Stromal cell of bone marrow (primary cell): ENCODE measurements at places on chromosomes 6 and 20.
A peak's percentile ranks its signal among the peaks of the same experiment; 100 is the strongest.

DNA sequence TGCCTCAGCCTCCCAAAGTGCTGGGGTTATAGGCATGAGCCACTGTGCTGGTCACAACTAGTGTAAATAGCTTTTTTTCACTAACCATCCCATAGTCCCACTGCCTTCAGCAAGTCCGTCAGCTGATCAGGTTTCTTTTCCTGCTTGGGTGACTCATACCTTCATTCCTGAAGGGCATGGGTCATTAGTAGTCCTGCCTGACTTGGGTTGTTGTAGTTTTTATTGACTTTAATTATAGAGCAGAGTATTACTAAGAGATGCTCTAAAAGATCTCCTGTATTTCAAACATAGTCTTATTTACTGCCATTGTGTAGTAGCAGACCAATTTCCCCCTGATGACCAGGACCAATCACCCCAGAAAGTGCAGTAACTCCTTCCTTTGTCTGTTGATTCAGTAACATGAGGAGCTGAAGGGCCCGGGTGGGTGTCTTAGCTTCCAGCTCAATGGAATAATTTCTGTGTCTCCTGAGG is 25.8 kb downstream of the HLA-C start:
- peak; percentile 59 for DNase-seq

DNA sequence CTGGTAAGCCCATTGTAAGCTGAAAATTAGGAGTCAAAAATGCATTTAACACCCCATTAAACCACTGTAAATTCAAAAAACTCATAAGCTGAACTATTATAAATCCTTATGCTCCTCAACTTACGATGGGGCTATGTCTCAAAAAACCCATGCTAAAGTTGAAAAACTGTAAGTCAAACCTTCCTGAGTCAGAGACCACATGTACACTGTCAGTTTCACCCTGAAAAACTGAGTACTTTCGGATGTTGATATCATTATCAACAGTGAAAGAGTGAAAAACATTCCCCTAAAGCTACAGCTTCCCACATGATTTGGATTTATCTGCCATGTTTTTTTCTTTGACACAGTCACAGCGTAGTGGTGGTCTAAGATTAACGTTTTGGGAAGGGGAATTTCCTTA is 14.2 kb downstream of the RAB23 start:
- no peak for DNase-seq

- no peak for DNase-seq
Observed at GRCh38 chr20:25033265-25033923, 24.5 kb downstream of the ACSS1 start.

DNA sequence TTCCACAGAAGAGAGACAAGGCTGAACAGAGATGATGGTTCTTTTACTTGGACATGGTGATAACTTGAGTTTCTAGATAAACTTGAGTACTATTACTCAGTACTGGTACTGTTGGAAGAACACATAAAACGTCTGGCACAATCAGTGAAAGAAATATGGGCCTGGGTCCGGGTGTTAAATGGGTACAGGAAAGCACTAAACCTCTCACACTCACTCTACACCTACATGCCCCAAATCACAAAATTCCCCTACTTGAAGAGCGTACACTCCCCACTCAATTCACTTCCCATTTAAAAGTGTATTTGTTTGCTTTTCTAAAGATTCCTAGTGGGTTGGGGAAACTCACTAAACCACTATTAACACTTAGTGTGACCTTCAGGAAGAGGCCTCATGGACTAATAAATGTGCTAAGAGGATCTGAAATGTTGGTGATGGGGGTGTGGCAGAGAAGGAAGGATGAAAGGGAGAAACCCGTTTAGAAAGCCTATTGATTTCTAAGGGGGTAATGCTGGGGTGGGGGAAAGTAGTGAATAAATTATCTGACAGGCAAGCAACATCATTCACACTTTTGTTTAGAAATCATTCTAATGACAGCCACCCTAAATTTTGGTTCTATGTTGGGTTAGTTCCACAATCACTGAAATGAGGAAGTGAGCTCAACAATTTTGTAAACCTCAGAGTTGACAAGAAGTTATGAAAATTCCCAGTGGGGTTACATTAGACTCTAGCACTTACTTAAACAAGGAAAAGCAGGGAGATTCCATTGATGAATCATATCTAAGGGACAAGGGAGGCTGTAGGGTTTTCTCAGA is 222.6 kb upstream of the MARCKS start:
- peak; percentile 64 for DNase-seq

DNA sequence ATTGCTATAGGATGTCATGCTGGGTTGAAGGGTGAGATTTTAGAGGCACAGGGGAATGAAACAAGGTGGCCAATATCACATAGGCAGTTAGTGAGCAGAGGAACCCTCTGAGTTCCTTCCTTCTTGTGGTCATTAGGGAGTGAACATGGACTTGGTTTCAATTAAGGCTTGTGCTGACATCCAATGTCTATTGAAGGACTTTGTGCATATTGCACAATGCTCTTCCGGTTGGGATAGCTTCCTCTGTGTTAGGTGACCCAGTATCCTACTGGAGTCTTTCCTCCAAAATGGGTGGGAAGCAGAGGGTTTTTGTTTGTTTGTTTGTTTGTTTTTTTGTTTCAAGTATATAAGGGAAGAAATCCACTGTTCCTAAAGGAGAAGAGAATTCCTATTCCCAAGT is 98.5 kb downstream of the HDGFL1 start:
- DNase-seq, result no peak

- DNase-seq, result no peak
Observed at GRCh38 chr6:41449399-41450245, 96.6 kb upstream of the FOXP4 start.

DNA sequence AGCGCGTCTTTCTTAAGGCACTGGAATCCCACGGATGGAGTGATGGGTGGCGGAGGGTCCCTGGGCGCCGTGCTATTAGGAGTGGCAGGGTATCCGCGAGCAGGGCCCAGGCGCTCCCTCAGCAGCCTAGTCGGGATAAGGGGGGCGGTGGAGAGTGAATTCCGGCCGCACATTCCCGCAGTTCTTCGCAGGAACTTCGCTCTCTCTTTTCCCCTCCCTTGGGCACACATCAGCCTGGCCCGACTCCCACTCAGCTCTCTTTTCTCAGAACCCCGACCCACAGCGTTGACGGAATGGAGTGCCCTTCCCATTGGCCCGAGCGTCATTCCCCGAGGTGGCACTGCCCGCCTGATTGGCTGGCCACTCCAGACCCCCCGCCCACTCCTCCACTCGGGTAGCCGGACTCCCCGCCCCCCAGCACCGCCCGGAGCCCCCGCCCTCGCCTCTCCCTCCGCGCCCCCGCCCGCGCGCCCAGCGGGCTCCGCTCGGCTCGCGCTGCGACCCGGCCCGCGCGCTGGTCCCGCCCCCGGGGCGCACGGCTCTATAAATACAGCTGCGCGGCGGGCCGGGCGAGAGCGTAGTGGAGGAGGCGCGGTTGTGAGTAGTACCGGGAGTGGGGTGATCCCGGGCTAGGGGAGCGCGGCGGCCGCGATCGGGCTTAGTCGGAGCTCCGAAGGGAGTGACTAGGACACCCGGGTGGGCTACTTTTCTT is at the start of gene ID4:
Gene ID4 (plus strand): TSS at position 572 of the 712 bp plus-strand sequence. CDS start 385 bp downstream, outside the sequence.
- peak; percentile 95 for DNase-seq

DNA sequence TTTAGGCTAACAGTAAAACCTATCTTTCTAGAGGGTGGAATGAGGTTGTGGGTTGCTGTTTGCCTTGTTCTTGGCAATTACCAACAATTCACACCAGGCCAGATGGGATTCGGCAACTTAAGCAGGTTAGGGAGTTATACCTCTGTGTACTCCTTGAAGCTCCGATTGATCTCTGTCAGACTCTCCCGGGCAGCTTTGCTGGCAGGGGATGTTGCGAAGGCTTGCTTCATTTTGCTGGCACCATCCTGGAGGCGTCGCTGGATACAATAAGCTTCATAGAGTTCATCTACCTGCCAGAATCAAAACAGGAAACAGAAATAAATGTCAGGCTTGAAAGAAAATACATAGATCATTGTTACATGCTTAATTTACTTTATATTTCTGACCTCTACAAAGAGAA is 66.4 kb upstream of the ARMH2 start:
- no peak for DNase-seq

GRCh38 chr6:104357928-104358327 is 501.8 kb downstream of the HACE1 start:
- DNase-seq, result no peak

- no peak for DNase-seq
Observed at GRCh38 chr20:2800521-2801285, at the start of gene CPXM1. Gene CPXM1, minus strand, starts transcription at chr20:2800627. Its CDS starts 55 bp downstream, at chr20:2800572.

DNA sequence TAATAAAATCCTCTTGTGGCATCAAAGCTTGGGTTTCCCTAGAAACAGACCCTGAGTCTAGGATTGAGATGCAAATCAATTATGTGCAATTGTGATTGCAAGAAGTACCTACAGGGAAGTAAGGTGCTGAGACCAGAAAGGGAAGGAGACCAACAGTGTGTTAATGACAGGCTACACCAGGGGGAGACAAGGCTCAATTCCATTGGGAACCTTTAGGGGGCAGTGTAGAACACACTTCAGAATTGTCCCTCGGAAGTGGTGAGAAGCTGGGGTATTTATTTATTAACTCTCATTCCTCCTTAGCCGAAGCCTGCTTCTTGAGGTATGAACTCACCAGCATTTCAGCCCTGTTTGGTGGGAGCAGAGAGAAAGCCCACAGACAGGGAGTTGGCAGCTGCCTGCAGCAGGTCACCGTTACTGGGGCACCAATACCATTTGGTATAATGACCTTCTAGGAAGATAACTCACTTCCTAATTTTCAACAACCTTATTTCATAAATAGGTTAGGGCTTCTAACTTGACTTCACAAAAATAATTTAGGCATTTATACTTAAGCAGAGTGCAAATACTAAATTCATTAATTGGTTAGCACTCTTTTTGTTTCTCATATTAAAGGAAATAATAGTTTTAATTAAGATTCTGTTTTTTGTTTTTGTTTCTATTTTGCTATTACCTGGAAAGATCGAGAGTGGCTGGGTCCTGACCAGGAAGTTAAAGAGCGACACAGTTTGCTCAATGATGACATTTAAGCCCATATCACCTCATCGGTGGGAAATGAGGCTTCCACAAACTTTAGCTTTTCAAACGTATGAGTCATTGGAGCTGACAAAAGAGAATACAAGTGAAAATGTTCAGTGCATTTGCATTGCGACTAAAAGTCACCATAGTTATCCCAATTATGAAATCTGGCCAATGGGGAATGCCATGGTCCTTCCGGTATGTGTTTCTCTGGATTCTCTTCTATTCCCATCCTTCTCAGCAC is 94.8 kb downstream of the BTBD3 start:
- peak; percentile 25 for DNase-seq

GRCh38 chr6:111763381-111763780 is 109.9 kb downstream of the FYN start:
- no peak for DNase-seq
